Mesothelial cell of epicardium (in vitro differentiated cells): ENCODE measurements at places on chromosomes 2 and 18. TPM values are rescaled to one million over a fixed set of nuclear protein-coding genes. Genes with fewer than 3 reads are reported as not detected.
A peak's percentile ranks its signal among the peaks of the same experiment; 100 is the strongest.

DNA sequence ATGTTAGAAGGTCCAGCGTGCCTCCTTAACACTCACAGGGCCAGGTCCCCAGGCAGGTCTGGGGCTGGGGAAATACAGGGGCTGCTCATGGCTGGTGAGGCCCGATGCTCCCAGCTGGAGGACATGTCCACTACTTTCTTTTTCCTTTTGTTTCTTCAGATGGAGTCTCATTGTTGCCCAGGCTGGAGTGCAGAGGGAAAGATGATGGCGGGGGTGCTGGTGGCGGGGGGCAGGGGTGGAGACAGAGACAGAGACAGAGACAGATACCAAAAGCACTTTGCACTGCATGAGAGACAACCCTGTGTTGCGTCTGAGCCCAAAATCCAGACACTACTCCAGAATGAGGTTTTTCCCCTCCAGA lies 211.0 kb downstream of the SH3BP4 start:
- H3K27ac ChIP-seq, result no peak overlapping the region
- H3K4me3 ChIP-seq, result no peak overlapping the region
- H3K27me3 ChIP-seq, result peaks cover 5% of the 10 kb centered on the region
- no peaks in the 10 kb centered on the region for H3K4me1 ChIP-seq
- no peaks in the 10 kb centered on the region for H3K36me3 ChIP-seq
- DNase-seq, result no peak

FIGN gene
- total RNA-seq, result 11.5 to 12.6 TPM (median 11.9 TPM) in 3 replicates

ABCG8 gene
- not detected in 3 replicates for total RNA-seq

DRC1 gene
- 0.18 to 0.59 TPM (median 0.22 TPM) in 3 replicates for total RNA-seq

DNA sequence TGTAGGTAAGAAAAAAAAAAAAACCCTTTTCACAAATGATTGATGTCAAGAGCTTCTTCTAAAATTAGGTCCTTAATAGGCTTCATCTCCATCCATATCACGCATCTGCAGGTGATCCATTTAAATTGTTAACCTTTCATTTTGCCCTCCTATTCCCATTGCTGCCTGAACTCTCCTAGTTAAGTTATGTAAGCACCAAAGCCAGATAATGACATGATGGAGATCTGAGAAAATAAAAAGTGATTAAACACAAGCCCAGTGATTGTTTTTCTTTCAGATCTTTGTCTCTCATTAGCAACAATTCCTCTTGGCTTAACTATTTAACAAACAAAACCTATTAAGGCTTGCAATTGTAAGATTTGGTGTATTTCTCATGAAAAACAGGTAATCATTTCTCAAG lies 20.0 kb downstream of the LANCL1 start:
- H3K4me3 ChIP-seq, result no peak overlapping the region
- H3K27me3 ChIP-seq, result no peaks in the 10 kb centered on the region
- no peak for DNase-seq
- no peak overlapping the region for H3K27ac ChIP-seq
- peaks cover 47% of the 10 kb centered on the region for H3K36me3 ChIP-seq
- no peaks in the 10 kb centered on the region for H3K4me1 ChIP-seq

HK2 gene
- total RNA-seq, result 16.6 to 17.7 TPM (median 16.9 TPM) in 3 replicates

GRCh38 chr2:23761638-23762037 lies 165.3 kb downstream of the ATAD2B start:
- H3K27me3 ChIP-seq, result no peaks in the 10 kb centered on the region
- H3K36me3 ChIP-seq, result peaks cover 9% of the 10 kb centered on the region

DNA sequence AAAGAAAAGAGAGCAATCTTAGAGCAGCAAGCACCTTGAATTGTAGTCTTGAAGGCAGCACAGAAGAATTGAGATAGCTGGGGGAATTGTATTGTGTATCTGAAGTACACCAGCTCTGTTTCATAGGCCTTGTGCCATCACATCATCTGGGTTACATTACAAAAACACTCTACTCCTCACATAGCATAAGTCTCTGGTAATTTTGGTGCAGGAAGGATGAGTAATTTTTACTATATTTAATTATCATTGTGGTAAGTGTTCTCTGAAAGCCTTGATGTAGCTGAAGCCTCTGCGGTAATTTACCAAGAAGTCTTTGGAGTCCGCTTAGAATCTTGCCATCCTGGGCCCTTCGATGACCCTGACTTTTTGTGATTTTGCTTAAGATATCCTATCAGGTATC lies 291.1 kb downstream of the ARHGAP15 start:
- H3K27ac ChIP-seq, result no peak overlapping the region
- no peak for DNase-seq
- no peaks in the 10 kb centered on the region for H3K4me1 ChIP-seq
- no peak overlapping the region for H3K4me3 ChIP-seq
- H3K27me3 ChIP-seq, result no peaks in the 10 kb centered on the region

DNA sequence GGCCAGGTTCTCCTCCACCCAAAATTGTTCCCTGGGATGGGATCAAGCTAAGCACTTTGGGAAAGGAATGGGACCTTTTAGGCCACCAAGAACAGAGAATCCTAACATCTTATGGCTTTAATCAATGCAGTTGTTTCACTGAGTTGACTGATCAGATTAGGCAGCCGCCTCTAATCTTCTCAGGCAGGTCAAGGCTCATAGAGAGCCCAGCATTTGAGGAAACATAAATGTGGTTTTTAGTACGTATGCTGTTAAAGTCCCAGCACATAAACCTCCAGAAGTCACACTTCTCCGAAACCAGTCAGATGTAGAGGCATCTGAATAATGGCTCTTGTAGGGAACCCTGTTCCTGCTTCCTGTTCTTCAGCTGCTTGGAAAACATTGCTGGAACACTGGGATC lies 99.5 kb upstream of the RMDN2 start:
- peaks cover 3% of the 10 kb centered on the region for H3K36me3 ChIP-seq
- H3K4me3 ChIP-seq, result no peak overlapping the region
- no peak overlapping the region for H3K27ac ChIP-seq
- peaks cover 40% of the 10 kb centered on the region for H3K4me1 ChIP-seq

- H3K27me3 ChIP-seq, result no peaks in the 10 kb centered on the region
- H3K36me3 ChIP-seq, result no peaks in the 10 kb centered on the region
- no peak for DNase-seq
- H3K27ac ChIP-seq, result peak overlapping the region; percentile 97
- peak overlapping the region; percentile 94 for H3K4me3 ChIP-seq
- peaks cover 28% of the 10 kb centered on the region for H3K4me1 ChIP-seq
These were observed 1.3 kb downstream of the RAB10 start for GRCh38 chr2:26035090-26035743.

GRCh38 chr18:76394780-76395476 lies 100.1 kb downstream of the ZNF516 start:
- peaks cover 17% of the 10 kb centered on the region for H3K4me1 ChIP-seq
- H3K4me3 ChIP-seq, result no peak overlapping the region
- peaks cover 3% of the 10 kb centered on the region for H3K36me3 ChIP-seq
- no peaks in the 10 kb centered on the region for H3K27me3 ChIP-seq

IL36G gene
- total RNA-seq, result not detected in 3 replicates

GRCh38 chr2:172639256-172639655 lies 83.4 kb downstream of the PDK1 start:
- H3K27me3 ChIP-seq, result peaks cover 4% of the 10 kb centered on the region
- H3K27ac ChIP-seq, result no peak overlapping the region
- no peaks in the 10 kb centered on the region for H3K36me3 ChIP-seq
- H3K4me1 ChIP-seq, result peaks cover 15% of the 10 kb centered on the region
- no peak overlapping the region for H3K4me3 ChIP-seq
- DNase-seq, result no peak

DNA sequence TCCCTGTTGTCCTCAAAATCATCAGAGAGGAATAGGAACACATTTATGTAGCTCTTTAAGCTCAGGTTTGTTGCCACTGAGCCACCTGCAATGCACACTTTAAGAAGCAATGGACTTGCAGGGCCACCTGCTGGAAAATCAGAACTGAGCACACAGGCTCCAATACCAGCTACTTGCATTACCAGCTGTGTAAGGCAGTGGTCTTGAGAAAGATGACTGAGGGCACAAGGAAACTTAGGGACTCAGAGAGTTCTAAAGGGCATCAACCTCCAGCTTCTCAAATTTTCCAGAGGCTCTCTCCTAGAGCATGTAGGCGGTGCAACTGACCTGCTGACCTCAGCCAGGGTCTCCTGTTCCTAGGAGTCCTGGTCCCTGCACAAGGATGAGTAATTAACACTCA lies 2.5 kb upstream of the CNDP2 start:
- no peak overlapping the region for H3K27ac ChIP-seq
- no peaks in the 10 kb centered on the region for H3K36me3 ChIP-seq
- H3K4me3 ChIP-seq, result no peak overlapping the region
- no peak for DNase-seq
- H3K27me3 ChIP-seq, result peaks cover 2% of the 10 kb centered on the region

DNA sequence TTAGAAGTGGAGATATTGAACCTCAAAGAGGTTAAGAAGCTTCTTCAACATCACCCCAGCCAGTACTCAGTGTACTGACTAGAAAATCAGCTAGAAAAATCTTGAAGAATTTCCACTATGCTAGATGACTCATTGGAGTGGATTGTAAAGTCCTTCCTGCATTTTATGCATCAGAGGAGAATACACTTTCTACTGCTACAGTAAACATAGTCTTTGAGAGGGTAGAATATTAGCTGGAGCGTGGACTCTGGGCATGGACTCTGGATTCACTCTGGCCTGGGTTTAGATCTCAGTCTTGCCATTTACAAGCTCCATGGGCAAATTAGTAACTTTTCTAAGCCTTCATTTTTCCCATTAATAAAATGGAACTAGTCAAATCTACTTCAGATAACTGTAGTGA lies 215.9 kb downstream of the IRS1 start:
- peaks cover 10% of the 10 kb centered on the region for H3K4me1 ChIP-seq
- H3K27me3 ChIP-seq, result no peaks in the 10 kb centered on the region
- no peak overlapping the region for H3K27ac ChIP-seq
- no peak for DNase-seq

- H3K36me3 ChIP-seq, result no peaks in the 10 kb centered on the region
- H3K4me3 ChIP-seq, result no peak overlapping the region
These were observed 144.6 kb upstream of the SPRED2 start for GRCh38 chr2:65576861-65577601.

DNA sequence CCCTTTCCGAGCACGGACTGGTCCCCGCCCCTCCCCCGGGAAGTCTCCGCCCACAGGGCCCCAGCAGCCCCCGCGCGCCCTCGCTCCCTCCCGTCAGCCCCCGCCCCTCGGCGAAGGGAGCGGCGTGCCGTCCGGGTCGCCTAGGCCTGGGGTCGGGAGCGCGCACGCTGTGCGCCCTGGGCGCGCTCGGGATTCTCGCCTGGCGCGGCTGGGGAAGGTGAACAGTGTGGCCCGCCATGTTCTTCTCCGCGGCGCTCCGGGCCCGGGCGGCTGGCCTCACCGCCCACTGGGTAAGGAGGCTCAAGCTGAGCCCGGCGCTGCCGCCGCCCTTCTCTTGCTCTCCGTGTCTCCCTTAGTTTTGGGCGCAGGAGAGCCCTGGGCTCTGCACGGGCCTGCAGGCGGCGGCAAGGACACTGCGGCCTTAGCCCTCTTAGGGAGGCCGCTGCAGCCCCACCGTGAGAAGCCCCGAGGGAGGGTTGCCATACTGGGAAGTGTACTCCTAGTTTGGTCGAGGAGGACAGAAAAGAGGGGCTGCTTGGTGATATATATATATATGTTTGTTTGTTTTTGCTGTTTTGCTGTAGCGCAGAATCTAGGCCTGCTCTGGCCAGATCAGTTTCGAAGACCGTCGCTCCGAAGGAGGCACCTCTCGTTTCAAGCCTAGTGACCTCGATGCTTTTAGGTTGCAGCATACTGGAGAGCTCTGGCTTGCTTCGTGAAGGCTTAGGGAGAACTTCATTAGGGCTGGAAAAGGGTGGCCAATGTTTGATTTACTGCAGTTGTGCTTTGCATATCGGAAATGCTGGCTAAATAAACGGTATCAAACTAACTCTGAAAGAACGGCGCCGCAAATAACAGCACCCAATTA lies at the start of gene NDUFV2:
NDUFV2 (plus strand) TSS at position 192 of the 868 bp plus-strand sequence; CDS start at position 237, 45 bp downstream.
- no peaks in the 10 kb centered on the region for H3K36me3 ChIP-seq
- peak; percentile 94 for DNase-seq
- H3K4me3 ChIP-seq, result peak within 1 kb of the TSS; percentile 88

CRACDL gene
- total RNA-seq, result 1.1 to 1.7 TPM (median 1.7 TPM) in 3 replicates

DSG4 gene
- 0.07 to 0.09 TPM (median 0.09 TPM) in 3 replicates for total RNA-seq

GRCh38 chr2:14344355-14344754 lies 288.2 kb upstream of the LRATD1 start:
- no peak for DNase-seq
- no peaks in the 10 kb centered on the region for H3K36me3 ChIP-seq
- no peak overlapping the region for H3K4me3 ChIP-seq
- no peaks in the 10 kb centered on the region for H3K4me1 ChIP-seq

GRCh38 chr2:235944591-235944990 lies 223.6 kb downstream of the GBX2 start:
- no peak for DNase-seq
- peaks cover 11% of the 10 kb centered on the region for H3K36me3 ChIP-seq
- peaks cover 6% of the 10 kb centered on the region for H3K27me3 ChIP-seq
- H3K27ac ChIP-seq, result no peak overlapping the region
- no peak overlapping the region for H3K4me3 ChIP-seq

DNA sequence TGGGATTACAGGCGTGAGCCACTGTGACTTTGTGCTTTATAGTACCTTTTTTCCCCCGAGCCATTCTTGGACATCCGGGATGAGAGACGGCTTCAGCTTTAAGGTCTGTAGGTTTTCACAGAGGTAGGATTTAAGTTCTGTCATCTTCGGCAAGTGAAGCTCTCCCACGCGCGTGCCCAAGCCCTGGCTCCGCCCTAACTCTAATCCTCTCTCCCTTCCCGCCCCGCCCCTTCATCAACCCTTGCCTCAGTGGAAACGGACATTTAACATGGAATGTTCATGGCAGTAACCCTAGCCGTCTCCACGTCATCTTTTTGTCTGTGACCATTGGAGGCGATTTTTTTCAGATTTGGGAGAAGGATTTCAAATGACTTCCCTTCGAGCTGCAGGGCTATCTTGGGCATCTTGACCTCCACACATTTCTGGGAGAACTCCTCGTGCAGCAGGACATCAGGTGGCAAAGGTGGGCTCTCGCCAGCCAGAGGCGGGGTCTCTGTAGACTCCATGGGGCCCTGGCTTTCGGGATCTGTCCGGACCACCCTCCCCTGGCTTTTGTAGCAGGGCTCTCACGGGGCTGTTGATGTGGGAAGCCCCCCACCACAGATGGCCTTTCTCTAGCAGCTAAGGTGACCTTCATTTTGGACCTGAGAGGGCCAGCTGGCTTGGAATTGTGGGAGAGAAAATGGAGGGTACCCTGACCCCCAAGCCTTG lies 6.8 kb downstream of the COLEC11 start:
- H3K4me1 ChIP-seq, result peaks cover 7% of the 10 kb centered on the region
- H3K27me3 ChIP-seq, result peaks cover 6% of the 10 kb centered on the region
- H3K4me3 ChIP-seq, result no peak overlapping the region
- no peak overlapping the region for H3K27ac ChIP-seq

- H3K36me3 ChIP-seq, result no peaks in the 10 kb centered on the region
- H3K4me1 ChIP-seq, result peaks cover 64% of the 10 kb centered on the region
- no peak overlapping the region for H3K27ac ChIP-seq
- H3K27me3 ChIP-seq, result no peaks in the 10 kb centered on the region
- H3K4me3 ChIP-seq, result no peak overlapping the region
These were observed 73.6 kb upstream of the RBM44 start for GRCh38 chr2:237724811-237725478.
